Naive thymus-derived CD8-positive, alpha-beta T cell (primary cell): ENCODE measurements at places on chromosomes 4 and X. TPM values are rescaled to one million over a fixed set of nuclear protein-coding genes. Genes with fewer than 3 reads are reported as not detected.

The FAM47E gene
- 0.60 TPM for total RNA-seq

GRCh38 chrX:1659664-1660461 is 45.0 kb downstream of the ASMT start:
- H3K4me1 ChIP-seq: peaks cover 28% of the 10 kb centered on the region
- no peaks in the 10 kb centered on the region for H3K27me3 ChIP-seq
- no peak overlapping the region for H3K4me3 ChIP-seq
- peak overlapping the region; percentile 63 for H3K27ac ChIP-seq
- no peak for DNase-seq

The EREG gene
- total RNA-seq: not detected

DNA sequence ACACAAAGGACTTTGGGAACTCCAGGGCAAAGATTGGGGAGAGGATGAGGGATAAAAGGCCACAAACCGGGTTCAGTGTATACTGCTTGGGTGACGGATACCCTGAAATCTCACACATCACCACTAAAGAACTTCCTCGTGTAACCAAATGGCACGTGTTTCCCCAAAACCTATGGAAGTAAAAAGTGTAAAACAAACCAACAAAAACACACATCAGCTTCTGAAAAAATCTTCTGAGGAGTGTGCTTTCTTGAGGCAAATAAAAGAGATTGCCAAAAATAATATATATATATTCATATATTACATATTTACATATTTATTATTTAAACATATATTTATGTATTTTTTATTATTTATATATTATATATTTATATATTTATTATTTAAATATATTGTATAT is 3.9 kb downstream of the P2RY8 start:
- no peak overlapping the region for H3K27ac ChIP-seq
- H3K27me3 ChIP-seq: no peaks in the 10 kb centered on the region
- peaks cover 19% of the 10 kb centered on the region for H3K4me1 ChIP-seq
- peaks cover 7% of the 10 kb centered on the region for H3K36me3 ChIP-seq
- H3K4me3 ChIP-seq: no peak overlapping the region

The TCEAL9 gene
- total RNA-seq: 1.3 TPM

DNA sequence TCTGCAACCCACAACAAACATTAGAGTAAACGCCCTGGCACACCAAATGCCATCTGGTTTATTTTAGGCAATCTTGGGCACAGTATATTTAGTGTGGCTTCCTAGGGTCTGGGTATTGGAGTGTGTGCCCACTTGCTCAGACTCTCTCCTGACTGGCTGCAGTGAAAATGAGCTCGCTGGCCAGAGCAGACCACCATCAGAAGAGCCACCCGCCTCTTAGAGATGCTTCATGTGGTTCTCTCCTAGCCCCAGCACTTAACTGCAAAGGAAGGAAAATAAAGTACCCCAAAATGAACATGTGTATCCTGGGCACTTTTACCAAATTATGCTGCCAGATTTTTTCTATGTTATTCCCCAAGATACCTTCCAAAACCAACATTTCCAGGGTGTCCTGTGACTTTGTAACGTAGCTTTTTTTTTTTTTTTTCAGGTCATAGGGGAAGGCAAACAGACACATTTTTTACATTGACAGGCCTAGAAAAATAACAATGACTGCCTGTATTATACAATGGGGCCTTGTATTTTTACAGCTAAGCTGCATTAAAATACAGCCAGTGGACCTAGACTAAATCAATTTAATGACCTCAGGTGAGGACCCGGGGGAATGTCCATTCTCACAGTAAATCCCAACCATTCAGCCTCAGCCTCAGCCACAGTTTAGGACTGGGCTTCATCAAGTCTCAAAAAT is 193.7 kb downstream of the RASL11B start:
- peaks cover 8% of the 10 kb centered on the region for H3K36me3 ChIP-seq
- no peak overlapping the region for H3K27ac ChIP-seq
- H3K27me3 ChIP-seq: no peaks in the 10 kb centered on the region
- no peak overlapping the region for H3K4me3 ChIP-seq
- no peaks in the 10 kb centered on the region for H3K4me1 ChIP-seq

- peaks cover 2% of the 10 kb centered on the region for H3K4me1 ChIP-seq
- H3K27me3 ChIP-seq: no peaks in the 10 kb centered on the region
- H3K27ac ChIP-seq: no peak overlapping the region
- H3K36me3 ChIP-seq: peaks cover 49% of the 10 kb centered on the region
These were observed 98.8 kb downstream of the SCFD2 start for GRCh38 chr4:53267026-53267425.

- H3K27ac ChIP-seq: no peak overlapping the region
- peaks cover 51% of the 10 kb centered on the region for H3K4me1 ChIP-seq
- H3K27me3 ChIP-seq: no peaks in the 10 kb centered on the region
- H3K4me3 ChIP-seq: peak overlapping the region; percentile 55
- H3K36me3 ChIP-seq: no peaks in the 10 kb centered on the region
These were observed 15.6 kb downstream of the XPNPEP2 start for GRCh38 chrX:129754056-129755024.

- no peaks in the 10 kb centered on the region for H3K27me3 ChIP-seq
- H3K27ac ChIP-seq: no peak overlapping the region
These were observed 69.3 kb downstream of the OPHN1 start for GRCh38 chrX:68363984-68364383.

GRCh38 chr4:135927651-135928050 is 1604.6 kb downstream of the PCDH18 start:
- no peaks in the 10 kb centered on the region for H3K4me1 ChIP-seq
- H3K27me3 ChIP-seq: no peaks in the 10 kb centered on the region
- DNase-seq: no peak
- no peak overlapping the region for H3K27ac ChIP-seq
- H3K36me3 ChIP-seq: no peaks in the 10 kb centered on the region

GRCh38 chr4:42330002-42330592 is 67.2 kb upstream of the SHISA3 start:
- DNase-seq: no peak
- no peaks in the 10 kb centered on the region for H3K36me3 ChIP-seq
- H3K4me3 ChIP-seq: no peak overlapping the region
- no peaks in the 10 kb centered on the region for H3K4me1 ChIP-seq
- H3K27ac ChIP-seq: no peak overlapping the region

DNA sequence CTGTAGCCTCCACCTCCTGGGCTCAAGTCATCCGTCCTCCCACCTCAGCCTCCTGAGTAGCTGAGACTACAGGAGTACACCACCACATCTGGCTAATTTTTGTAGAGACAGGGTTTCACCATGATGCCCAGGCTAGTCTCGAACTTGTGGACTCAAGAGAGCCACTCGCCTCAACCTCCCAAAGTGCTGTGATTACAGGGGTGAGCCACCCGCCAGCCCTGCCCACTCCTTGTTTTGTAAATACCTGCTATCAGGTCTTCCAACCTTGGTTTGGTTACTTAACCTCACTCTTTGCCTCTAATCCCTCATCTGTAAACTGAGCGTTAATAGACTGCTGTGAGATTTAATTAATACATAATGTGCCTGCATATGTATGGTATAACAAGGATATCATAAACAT is 803 bp downstream of the CNGA1 start:
- no peaks in the 10 kb centered on the region for H3K36me3 ChIP-seq
- peaks cover 5% of the 10 kb centered on the region for H3K27me3 ChIP-seq
- no peak overlapping the region for H3K27ac ChIP-seq
- peak overlapping the region; percentile 87 for H3K4me3 ChIP-seq
- no peak for DNase-seq

The CLGN gene
- not detected for total RNA-seq

GRCh38 chr4:187619319-187619718 is 376.3 kb upstream of the ZFP42 start:
- H3K27me3 ChIP-seq: no peaks in the 10 kb centered on the region
- H3K36me3 ChIP-seq: no peaks in the 10 kb centered on the region
- DNase-seq: no peak
- H3K4me1 ChIP-seq: no peaks in the 10 kb centered on the region
- no peak overlapping the region for H3K4me3 ChIP-seq

GRCh38 chr4:176011529-176011928 is 54.1 kb upstream of the WDR17 start:
- H3K27ac ChIP-seq: no peak overlapping the region
- no peaks in the 10 kb centered on the region for H3K27me3 ChIP-seq
- H3K4me3 ChIP-seq: no peak overlapping the region
- no peaks in the 10 kb centered on the region for H3K36me3 ChIP-seq

- H3K4me1 ChIP-seq: no peaks in the 10 kb centered on the region
- H3K27me3 ChIP-seq: no peaks in the 10 kb centered on the region
- no peak for DNase-seq
- no peak overlapping the region for H3K27ac ChIP-seq
- H3K36me3 ChIP-seq: no peaks in the 10 kb centered on the region
- H3K4me3 ChIP-seq: no peak overlapping the region
These were observed 192.9 kb downstream of the ADGRA3 start for GRCh38 chr4:22322996-22323395.
